Fibroblast of upper back skin (primary cell): ENCODE measurements at places on chromosomes 3 and 15.
A peak's percentile ranks its signal among the peaks of the same experiment; 100 is the strongest.

DNA sequence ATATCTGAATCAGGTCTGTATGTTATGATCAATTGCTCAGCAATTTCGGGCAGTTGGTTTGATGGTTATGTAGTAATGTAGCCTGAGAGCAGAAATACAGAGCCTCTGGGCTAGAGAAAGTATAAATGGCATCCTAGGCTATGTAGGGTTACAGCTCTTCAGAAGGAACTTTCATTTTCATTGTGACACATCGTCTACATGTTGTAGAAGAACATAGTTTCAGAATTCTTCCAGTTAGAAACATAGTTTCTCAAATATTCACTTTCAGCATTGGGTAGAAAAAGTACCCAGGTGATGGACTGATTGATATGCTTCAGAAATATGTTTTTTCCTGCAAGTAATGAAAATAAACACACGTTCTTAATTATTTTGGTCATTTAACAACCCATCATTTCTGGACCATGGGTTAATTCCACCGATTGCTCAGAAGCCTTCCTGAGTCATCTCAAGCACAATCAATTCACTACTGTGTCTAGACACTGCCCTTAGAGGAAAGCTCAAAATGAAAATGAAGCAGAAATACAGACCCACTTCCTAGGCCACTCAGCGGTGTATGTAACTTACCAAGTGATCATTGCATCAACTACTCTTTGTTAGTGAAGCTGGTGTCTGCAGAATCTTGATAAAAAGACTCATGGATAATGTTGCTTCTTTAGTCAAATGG, 88.8 kb upstream of the TSEN2 start:
- peak; percentile 35 for DNase-seq

DNA sequence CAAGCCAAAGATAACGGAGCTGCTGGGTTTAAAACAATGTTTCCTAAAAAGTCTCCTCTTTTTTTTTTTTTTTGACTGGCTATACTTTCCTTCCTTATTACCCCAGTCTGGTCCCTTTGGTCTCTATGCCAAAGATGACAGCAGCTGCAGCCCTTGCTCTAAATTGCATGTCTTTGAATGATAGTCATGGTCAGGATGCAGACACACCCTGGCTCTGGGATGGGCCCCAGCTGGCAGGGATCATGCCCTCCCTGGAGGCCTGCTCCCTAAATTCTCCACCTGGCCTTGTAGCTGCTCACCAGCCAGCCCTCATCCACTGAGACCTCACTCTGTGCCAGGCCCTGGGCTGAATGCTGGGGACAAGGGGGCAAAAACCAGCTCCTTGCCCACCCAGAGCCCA, 95.8 kb downstream of the MESD start:
- DNase-seq: peak; percentile 49

DNA sequence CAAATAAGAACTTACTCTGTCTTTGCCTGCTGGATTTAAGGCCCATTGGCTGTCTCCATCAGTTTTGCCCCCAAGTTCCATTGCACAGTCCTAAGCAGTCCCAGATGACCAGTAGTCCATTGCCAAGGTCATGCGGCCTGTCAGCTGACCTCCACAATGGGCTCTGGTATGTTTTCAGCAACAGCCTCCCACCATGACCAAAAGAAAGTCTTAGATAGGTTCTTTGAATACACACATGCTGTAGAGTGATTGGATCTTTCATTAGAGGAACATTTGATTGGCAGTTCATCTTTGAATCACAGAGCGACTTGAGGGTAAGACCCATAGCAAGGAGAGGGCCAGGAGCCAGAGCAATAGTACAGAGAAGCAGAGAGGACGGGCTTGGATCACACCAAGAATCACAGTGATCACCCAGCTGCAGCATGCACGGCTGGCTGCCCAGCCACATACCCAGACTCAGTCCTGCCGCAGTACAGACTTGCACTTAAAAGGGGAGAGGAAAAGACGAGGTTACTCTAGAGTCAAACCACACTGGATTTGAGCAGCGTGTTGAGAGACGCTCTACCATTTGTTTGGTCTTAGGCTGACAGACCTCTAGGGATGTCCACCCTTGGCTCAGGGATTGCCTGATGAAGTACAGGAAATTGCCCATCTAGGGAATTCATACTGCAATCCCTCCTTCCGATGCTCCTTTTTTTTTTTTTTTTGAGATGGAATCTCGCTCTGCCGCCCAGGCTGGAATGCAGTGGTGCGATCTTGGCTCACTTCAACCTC, 50.4 kb downstream of the APH1B start:
- peak; percentile 7 for DNase-seq

GRCh38 chr3:124276133-124276532, 284.2 kb upstream of the ROPN1 start:
- no peak for DNase-seq

DNA sequence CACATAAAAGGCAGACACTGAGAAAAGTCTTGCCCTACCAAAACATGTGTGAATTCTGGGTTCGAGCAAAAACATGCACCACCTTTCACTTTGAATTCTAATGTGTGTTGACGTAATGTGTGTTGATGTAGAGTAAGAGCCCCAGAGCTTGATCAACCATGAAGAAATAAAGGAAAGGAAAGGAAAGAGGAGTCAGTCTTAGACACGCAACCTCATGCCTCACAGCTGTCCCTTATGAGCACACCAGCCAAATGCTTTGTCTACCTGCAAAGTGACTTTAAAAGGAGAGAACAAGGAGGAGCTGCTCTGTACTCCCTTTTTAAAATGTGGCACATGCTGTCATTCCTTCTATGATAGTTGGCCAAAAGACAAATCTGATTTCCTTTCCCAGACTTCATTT, 80.8 kb downstream of the RFTN1 start:
- no peak for DNase-seq
